ENCODE measurements at places on chromosomes 13 and 19. TPM values are rescaled to one million over a fixed set of nuclear protein-coding genes. Genes with fewer than 3 reads are reported as not detected.
A peak's percentile ranks its signal among the peaks of the same experiment; 100 is the strongest.

The YIF1B gene
- 16.1 TPM for total RNA-seq

DNA sequence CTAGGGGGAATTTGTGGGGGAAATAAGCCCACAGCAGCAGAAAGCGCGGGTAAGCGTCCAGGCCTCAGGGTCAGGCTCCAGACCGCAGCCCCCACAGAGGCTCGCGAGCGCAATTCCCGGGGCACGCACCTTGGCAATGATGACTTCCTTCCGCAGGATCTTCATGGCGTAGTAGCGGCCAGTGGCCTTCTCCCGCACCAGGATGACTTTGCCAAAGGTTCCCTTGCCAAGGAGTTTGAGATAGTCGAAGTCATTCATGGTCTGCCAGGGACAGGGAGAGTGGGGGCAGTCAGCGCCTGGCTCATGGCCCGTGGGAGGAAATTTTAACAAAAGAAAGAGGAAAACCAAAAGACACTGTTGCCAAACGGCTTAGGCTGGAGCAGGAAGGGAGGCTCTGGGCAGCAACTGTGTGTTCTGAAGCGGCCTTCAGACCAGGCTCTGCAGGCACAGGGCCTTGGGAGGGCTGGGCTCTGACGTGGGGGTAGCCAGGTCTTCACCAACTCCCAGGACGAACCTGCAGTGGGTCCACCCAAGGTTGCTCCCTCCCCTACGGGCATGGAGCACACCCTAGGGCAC lies 15.4 kb upstream of the CCNP start:
- no peak for DNase-seq
- H3K4me1 ChIP-seq, result peaks cover 30% of the 10 kb centered on the region
- peak overlapping the region; percentile 42 for H3K27ac ChIP-seq

The PLK5 gene
- total RNA-seq, result not detected

The ZNF865 gene
- 5.5 TPM for total RNA-seq

DNA sequence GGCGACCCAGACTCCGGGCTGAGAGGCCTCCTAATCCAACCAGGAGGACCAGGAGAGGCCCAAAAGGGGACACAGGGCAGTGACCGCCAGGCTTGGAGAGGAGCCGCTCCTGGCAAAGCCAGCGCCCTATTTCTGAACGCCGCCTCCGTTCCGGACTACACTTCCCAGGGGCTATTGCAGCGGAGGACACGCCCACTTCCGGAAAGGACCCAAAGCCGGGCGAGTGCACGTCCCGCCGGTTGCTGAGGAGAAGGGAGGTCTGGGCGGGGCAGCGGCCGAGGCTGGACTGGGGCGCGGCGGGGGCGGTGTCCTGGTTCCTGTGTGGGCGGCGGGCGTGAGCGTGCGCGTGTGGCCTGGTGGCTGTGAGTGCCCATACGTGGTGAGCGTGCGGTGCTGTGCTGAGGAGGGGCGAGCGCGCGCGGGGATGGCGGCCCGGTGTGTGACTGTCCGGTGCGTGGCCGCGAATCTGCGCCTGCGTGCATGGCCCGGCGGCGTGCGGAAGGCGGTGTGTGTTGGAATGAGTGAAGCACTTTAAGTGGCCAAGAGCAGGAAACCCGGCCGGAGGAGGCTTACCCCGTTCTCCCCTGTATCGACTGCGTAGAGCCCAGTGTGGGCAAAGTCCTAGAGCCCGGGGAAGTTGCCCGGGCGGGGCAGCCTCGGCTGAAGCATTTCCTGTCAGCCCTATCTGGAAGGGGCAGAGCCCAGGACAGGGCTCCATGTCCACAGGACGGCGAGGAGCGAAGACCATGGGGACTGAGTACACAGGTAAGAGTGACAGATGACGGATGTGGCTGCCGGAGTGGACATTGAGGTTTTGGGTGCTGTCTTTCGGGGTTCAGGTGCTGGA lies at the start of gene ZNF470:
Gene ZNF470, plus strand, starts transcription at position 195 of the 847 bp plus-strand sequence. CDS start 2,844 bp downstream, outside the sequence.
- H3K4me3 ChIP-seq, result peak within 1 kb of the TSS; percentile 83
- peaks cover 20% of the 10 kb centered on the region for H3K36me3 ChIP-seq
- H3K27ac ChIP-seq, result peak within 1 kb of the TSS; percentile 59
- H3K27me3 ChIP-seq, result no peaks in the 10 kb centered on the region
- peak; percentile 97 for DNase-seq

- no peaks in the 10 kb centered on the region for H3K36me3 ChIP-seq
- no peak for DNase-seq
- no peak overlapping the region for H3K27ac ChIP-seq
- no peak overlapping the region for H3K4me3 ChIP-seq
These were observed 65.1 kb upstream of the ITM2B start for GRCh38 chr13:48167866-48168265.

GRCh38 chr13:102399791-102400674 lies 1.8 kb downstream of the FGF14 start:
- H3K4me1 ChIP-seq, result peaks cover 31% of the 10 kb centered on the region
- peak overlapping the region; percentile 40 for H3K4me3 ChIP-seq
- peak; percentile 3 for DNase-seq
- H3K27ac ChIP-seq, result no peak overlapping the region
- H3K36me3 ChIP-seq, result no peaks in the 10 kb centered on the region

DNA sequence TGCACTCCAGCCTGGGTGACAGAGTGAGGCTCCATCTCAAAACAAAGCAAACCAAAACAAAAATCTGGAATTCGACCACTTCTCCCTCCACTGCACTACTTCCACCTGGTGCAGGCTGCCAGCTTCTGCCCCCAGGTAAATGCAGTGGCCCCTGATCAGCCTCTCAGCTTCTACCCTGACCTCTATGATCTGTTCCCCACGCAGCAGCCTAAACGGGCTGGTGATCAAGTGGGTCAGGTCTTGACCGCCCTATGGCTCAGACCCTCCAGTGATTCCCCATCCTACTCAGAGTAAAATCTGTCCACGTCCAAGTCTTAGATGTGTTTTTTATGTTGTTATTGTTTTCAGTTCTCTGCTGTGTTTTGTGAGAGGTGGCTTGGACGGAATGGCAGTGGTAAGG lies 163.9 kb downstream of the KCTD15 start:
- H3K27ac ChIP-seq, result no peak overlapping the region
- H3K36me3 ChIP-seq, result no peaks in the 10 kb centered on the region
- H3K27me3 ChIP-seq, result no peaks in the 10 kb centered on the region
- H3K4me3 ChIP-seq, result no peak overlapping the region
- no peaks in the 10 kb centered on the region for H3K4me1 ChIP-seq

DNA sequence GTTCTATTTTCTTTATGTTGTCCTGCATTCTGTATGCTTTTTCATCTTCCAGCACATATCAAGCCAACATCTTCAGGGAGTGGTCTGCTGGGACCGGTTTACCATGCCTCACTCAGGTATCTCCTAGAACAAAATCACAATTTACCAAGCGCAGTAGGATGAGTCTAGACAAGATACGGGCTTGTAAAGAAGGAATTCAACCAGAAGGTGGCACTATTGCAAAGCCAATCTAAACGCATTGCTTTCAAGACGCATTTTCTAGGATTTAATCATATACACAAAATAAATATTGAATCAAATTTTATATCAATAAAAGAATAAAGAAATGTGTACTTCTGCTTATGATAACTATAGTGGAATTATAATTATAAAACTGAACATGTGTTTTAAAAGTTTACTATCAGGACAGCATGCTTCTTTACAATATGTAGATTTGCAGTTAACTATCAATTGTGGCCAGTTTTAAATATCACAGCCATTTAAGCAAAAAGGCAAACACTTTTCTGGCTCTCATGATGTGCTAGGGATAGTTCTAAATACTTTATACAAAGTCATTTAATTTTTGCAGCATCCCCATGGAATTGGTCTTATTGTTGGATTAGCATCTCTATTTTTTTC lies 16.1 kb upstream of the TPP2 start:
- DNase-seq, result no peak
- H3K4me1 ChIP-seq, result no peaks in the 10 kb centered on the region
- no peaks in the 10 kb centered on the region for H3K27me3 ChIP-seq
- no peak overlapping the region for H3K4me3 ChIP-seq
- no peak overlapping the region for H3K27ac ChIP-seq
- H3K36me3 ChIP-seq, result no peaks in the 10 kb centered on the region

- no peak overlapping the region for H3K4me3 ChIP-seq
- H3K36me3 ChIP-seq, result no peaks in the 10 kb centered on the region
- no peaks in the 10 kb centered on the region for H3K27me3 ChIP-seq
These were observed 656 bp upstream of the C3 start for GRCh38 chr19:6721138-6721474.

GRCh38 chr19:48745208-48745995 lies 1.3 kb downstream of the IZUMO1 start:
- peaks cover 21% of the 10 kb centered on the region for H3K4me1 ChIP-seq
- H3K27ac ChIP-seq, result no peak overlapping the region
- no peak overlapping the region for H3K4me3 ChIP-seq

DNA sequence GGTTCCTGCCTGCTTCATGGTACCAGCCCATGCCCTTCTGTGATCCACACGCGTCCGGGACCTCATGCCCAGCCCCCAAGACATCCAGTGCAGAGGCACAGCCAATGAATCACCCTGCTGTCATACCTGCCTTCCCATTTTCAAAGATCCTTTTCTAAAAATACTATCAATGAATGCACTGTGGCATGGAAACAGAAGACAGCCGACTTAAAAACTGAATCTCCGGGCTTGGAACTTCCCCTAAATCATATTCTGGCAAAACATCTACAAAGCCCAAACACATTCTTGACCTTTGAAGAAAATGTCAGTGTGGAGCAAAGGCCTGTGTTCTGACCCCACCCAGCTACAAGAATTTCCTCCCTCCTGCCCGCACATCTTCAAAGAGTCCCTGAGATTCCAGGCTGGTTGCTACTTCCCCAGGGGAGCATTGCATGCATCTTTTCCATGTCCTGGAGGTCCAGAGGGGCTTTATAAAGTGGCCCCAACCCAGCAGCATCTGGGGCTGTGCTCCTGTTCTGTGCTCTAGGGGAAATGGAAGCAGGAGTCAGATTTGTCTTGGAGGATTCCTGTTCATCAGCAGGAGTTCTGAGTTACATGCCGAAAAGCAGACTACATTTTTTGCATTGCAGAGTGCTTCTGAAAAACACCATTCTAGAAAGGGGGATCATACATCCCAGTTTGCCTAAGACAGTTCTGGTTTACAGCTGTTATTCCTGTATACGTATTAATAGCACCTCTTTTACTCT lies 135.2 kb downstream of the USP12 start:
- no peaks in the 10 kb centered on the region for H3K4me1 ChIP-seq
- H3K27ac ChIP-seq, result no peak overlapping the region
- H3K27me3 ChIP-seq, result no peaks in the 10 kb centered on the region
- no peaks in the 10 kb centered on the region for H3K36me3 ChIP-seq

The LRRC4B gene
- 3.0 TPM for total RNA-seq

DNA sequence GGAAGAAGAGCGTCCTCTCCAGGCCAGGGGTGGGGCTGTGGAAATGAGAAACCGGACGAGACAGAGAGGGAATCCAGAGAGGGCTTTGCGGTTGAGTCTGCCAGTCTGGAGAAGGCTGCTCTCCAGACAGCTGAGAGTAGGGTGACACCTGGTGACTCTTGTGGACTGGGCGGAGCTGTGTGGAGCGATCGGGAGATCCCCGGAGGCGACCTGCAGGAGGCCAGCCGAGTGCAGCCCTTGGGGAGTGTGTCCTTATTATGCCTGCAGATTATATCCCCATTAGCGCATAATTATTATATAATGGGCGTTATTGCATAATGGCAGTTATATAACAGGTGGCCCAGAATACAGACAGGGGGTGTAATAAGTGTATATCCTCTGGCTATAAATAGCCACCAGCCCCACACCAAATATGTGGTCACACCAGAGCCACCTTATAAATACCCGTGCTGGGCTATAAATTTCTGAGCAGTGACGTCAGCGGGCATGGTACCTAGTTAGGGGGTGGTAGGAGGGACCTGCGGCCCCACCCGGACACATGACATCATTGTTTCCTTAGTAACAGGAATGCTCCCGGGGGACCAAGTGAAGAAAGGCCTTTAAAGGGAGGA lies 41.2 kb downstream of the NFIX start:
- no peak overlapping the region for H3K4me3 ChIP-seq
- no peaks in the 10 kb centered on the region for H3K36me3 ChIP-seq
- peak; percentile 84 for DNase-seq
- peak overlapping the region; percentile 88 for H3K27ac ChIP-seq
- peaks cover 99% of the 10 kb centered on the region for H3K4me1 ChIP-seq

DNA sequence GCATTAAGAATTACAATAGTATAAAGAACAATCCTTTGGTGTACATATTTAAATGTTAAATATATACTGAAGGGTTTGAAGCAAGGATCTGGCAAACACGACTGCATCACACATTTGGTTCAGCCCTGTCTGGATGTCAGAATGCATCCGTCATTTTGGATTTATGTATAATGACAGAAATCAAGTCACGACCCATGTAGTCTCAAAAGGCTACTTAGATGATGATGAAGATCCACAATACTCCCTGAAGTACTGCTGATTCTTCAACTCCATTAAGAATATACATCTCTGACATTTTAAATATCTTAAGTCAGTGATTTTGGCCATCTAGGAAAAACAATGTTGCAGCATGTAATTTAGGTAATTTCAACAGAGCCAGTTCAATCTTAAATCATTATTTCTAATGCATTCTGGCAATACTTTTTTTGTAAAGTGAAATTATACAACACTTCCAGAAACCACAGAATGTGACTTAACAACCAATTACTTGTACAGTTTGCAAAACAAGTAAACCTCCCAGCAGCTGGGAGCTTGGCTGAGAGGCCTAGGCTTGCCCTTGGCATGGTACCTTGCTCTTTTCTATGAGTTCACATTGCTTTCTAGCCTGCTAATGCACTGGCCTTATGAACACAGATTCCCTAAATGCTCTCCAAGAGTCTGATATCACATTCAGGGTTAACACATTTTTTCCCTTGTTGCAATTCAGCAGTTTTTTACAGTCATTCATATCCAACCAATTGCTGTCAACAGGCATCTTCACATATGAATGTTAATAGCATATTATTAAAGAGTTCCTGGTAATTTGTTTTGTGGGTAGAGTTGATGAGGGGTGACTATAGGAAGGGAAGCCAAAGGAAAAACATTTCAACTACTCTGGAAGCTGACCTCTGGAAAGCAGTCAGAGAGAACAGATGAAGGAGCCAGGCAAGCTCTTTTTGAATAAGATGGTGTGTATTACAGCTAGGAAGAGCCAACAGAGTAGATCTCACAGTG lies 175.2 kb downstream of the ENOX1 start:
- H3K4me1 ChIP-seq, result no peaks in the 10 kb centered on the region
- H3K27ac ChIP-seq, result no peak overlapping the region
- H3K27me3 ChIP-seq, result no peaks in the 10 kb centered on the region
- H3K36me3 ChIP-seq, result no peaks in the 10 kb centered on the region

GRCh38 chr13:19766591-19766990 lies 16.2 kb downstream of the PSPC1 start:
- no peaks in the 10 kb centered on the region for H3K27me3 ChIP-seq
- H3K4me3 ChIP-seq, result no peak overlapping the region
- peaks cover 16% of the 10 kb centered on the region for H3K36me3 ChIP-seq
- H3K4me1 ChIP-seq, result peaks cover 12% of the 10 kb centered on the region
- no peak for DNase-seq

DNA sequence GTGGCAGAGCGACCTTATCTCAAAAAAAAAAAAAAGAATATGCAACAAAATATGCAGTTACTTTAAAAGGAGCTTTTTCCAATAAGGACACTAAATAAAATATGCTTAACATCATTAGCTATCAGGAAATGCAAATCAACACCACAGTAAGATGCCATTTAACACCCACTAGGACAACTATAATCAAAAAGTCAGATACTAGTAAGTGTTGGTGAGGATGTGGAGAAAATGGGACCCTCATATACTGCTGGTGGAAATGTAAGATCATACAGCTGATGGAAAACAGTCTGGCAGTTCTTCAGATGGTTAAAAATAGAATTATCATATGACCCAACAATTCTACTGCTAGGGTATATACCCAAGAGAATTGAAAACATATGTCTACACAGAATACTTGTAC lies 24.5 kb upstream of the AKT2 start:
- H3K4me1 ChIP-seq, result no peaks in the 10 kb centered on the region
- H3K27ac ChIP-seq, result no peak overlapping the region
- H3K36me3 ChIP-seq, result no peaks in the 10 kb centered on the region
- H3K4me3 ChIP-seq, result no peak overlapping the region
- no peak for DNase-seq

All from thyroid gland (tissue), 4 donors.